ENCODE measurements at places on chromosomes 7 and 10.
A peak's percentile ranks its signal among the peaks of the same experiment; 100 is the strongest.

- DNase-seq = no peak
These were observed 110.5 kb downstream of the HECTD2 start for GRCh38 chr10:91520661-91521060.

DNA sequence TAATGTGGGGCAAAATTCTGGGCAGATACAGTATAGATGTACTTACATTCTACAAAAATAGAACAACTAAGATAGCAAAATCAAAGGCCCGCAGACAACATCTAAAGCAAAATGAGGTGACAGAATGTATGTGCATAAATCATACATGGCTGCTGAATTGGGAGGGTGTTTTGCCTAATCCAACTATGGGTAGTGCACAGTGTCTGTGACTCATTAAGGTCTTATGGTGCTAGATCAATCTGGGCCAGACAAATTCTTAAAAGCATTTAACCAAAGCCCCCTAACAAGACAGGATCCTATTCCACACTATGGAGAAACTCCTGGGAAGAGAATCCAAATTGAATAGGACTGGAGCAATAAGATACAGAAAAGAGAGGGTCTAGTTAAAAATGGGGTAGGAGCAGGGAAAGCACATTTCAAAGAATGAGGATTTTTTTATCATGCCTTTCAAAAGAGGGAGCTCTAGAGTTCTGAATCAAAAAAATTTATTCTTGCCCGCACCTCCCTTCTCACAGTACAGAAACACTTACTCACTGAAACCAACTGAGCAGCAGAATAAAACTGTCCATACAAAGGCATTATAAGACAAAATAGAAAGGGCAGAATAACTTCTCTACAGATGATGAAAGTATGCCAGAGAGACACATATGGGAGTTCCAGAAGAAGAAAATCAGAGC, 181.3 kb downstream of the RNLS start:
- no peak for DNase-seq

GRCh38 chr10:11243425-11244222, 226.0 kb downstream of the CELF2 start:
- DNase-seq = no peak

GRCh38 chr10:21399392-21400035, 126.0 kb downstream of the SKIDA1 start:
- DNase-seq = peak; percentile 55

DNA sequence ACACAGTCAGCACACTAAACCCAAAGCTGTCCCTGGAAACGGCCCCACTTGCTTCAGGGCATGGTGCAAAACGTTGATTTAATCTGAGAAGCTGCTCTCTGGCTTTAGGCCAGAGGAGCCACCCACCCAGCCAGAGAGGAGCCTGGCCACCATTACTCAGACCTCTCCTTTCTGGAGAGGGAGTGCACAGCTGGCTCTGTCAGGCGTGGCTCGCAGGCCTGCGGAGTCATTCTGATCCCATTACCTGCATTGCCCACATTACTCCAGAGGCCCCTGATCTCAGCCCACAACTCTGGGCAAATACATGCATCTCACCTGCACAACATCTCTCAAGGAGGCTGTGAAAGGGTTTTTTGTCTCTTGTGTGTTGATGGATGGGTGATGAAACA, 370.0 kb upstream of the IGFBP3 start:
- DNase-seq = no peak

DNA sequence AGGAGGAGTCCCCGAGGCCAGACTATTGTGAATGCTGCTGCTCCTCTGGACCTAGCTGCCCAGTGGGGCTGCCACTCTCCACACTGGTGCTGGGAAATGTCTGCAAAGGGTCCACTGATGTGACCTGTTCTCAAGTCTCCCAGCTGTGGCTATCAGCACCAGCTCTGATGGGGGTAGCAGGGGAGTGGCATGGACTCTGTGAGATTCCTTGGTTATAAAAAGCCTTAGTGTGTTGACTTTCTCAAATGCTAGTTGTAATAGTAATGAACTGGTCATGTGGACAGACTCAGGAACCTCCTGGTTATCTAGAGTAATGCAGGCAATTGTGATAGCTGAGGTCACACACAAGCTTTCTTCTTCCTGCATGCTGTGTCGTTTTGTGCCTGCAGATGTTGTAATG, 34.1 kb upstream of the ARMC3 start:
- no peak for DNase-seq

Data from NCI-H2081 (cell line).